ENCODE measurements at places on chromosomes 2 and 18.

GRCh38 chr2:65453916-65454315 is 21.5 kb upstream of the SPRED2 start:
- no peak for DNase-seq

DNA sequence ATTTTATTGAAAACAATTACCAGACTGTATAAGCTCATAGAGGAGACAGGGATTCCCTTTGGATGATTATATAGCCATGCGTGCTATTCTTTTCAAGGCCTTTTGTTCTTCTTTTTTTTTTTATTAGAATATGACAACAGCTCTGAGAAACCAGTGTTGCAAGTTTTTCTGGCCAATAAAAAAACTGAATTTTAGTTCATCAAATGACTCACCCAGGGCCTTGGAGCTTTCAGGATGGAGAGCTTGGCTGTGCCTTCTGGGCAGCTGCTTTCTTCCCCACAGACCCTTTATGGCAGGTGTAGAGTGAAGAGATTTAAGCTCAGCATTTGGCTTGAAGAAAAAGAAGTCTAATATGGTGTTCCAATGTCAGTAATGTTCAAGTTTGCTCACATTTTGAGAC is 497.9 kb upstream of the FANCL start:
- peak; percentile 41 for DNase-seq

DNA sequence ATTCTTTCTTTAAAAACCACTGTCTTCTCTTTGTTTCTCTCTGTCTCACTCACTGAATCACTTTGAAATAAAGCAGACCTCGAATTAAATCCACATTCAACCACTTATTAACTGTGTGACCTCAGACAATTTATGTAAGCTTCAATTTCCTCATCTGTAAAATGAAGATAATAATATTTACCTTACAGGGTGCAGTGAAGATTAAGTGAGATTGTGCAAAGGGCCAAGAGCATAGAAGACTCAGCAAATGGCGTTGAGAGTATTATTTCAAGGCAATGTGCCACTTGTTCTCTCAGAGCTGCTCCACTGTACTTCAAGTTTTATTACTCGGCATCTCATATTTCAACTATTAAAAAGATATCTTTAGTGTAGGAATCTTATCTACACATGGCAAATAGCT is 454.2 kb upstream of the HNRNPA3 start:
- DNase-seq, result no peak

- no peak for DNase-seq
Measured at GRCh38 chr2:64311191-64311910, 142.6 kb upstream of the LGALSL start.

DNA sequence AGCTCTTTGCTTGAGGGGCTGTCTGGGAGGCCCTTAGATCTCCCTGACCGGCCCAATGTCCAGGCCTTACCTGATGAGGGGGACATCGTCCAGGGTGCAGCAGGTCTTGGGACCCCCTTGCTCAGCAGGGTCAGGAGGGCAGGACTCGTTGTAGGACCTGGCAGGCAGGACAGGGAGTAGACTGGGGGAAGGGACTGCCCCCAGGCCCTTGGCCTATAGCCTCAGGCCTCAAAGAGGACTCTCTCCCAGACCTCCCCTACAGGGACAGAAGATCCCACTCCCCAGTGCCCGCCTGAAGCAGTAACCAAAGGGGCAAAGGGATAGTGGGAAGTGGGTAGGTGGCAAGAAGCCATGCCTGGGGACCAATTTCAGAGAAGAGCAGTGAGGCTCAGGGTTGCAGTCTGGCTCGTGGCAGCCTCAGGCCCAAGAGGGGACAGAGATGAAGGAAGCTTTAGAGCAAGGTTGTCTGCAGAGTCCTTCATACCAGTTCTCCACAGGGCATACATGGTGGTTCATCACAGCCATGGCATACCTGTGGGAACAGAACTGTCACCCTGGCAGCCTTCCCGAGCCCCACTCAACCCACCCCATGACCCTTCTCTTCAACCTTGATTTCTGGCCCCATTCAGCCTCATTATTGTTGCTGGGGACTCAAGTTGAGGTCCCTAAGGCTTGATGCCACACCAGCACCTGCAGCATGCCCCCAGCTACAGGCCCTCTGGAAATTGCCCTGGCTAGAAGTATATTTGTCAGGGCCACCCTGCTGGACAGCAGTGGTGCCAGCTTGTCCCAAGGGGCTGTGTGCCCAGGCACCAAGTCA is 1.3 kb downstream of the TMEM150A start:
- no peak for DNase-seq

GRCh38 chr2:191249156-191249813 is 4.1 kb downstream of the MYO1B start:
- DNase-seq, result no peak

DNA sequence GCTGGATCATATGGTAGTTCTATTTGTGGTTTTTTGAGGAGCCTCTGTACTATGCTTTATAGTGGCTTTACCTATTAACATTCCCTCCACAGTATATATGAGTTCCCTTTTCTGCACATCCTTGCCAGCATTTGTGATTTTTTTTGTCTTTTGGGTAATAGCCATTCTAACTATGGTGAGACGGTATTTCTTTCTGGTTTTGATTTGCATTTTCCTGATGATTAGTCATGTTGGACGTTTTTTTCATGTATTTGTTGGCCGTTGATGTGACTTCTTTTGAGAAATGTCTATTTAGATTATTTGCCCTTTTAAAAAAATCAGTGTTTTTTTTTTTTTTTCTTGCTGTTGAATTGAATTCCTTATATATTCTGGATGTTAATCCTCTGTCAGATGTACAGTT is 31.1 kb downstream of the ACTR3 start:
- no peak for DNase-seq

DNA sequence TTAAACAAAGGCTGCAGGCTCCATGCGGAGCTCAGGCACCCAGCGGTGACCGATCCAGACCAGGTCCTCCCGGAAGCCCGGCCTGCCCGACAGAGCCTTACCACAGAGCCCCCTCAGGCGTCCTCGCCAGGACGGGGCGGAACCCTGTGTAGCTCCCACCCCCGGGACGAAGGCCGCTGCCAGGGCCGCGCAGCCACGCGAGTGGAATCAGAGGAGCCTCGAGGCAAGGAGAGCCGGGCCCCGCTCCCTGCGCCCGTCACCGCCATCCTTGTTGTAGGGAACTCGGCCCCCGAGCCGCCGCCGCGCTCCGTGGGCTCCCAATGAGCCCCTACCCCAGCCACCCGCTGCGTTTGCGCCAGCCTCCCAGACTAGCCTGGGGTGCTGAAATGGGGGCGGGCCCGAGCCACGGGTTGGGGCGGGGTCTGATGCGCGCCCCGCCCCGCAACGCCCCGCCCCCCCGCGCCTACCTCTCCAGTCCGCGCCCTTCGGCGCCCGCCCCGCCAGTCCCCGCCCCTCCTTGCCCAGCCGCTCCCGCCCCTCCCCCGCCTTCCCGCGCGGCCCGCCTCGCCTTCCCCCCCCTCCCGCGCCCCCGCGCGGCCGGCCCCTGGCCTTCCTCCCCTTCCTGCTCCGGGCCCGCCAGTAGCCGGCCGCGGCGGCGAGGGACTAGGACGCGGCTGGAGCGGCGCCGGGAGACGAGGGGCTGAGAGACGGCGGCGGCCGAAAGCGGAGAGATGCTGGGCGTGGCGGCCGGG is at the start of gene LIMS1:
LIMS1 (plus strand) TSS at position 639 of the 752 bp plus-strand sequence; CDS start at position 732, 93 bp downstream.
- DNase-seq, result peak; percentile 94

DNA sequence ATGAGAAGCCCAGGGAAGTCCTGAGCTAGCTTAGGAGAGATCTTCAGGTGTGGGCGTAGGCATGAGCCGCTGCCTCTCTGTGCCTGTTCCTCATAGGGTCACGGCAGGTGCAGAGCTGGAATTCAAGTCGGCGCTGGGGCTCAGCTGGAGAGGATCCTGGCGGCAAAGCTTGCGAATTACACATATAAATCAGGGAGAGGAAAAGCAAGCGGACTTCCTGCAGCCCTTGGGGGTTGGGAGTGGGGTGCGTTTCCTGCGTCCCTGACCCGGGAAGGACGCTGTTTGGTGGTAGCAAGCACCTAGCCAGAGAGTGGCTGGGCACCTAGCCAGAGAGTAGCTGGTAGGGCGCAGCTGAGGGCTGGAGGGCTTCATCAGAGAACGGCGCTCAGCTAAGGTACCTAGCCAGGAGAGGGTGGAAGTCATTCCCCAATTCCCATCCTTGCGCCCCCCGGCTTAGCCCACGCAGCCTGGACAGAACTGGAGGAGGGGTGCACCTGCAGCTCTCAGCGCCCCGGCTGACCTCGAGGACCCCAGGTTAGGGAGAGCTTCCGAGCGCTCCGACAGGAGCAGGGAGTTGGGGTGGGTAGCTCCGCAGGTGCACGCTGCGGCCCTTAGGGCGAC is 459 bp upstream of the EFR3B start:
- peak; percentile 52 for DNase-seq

DNA sequence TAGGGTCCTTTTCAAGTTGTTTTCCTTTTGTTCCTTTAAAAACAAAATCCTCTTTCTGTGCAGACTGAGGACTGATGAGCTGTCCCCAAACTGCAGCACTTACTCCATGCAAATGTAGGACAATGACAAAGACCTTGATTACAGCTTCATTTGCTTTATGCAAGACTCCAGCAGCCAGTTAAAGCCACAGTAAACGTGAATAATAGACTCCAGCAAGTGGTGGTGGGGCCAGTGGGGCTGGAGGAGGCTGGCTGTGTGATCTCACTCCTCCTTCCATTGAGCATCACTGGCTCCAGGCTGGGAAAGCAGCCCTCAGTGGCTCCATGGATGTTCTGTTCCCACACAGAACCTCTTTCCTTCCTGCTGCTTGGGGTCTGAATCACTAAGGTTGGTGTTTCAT is 306.0 kb upstream of the CELF4 start:
- no peak for DNase-seq

DNA sequence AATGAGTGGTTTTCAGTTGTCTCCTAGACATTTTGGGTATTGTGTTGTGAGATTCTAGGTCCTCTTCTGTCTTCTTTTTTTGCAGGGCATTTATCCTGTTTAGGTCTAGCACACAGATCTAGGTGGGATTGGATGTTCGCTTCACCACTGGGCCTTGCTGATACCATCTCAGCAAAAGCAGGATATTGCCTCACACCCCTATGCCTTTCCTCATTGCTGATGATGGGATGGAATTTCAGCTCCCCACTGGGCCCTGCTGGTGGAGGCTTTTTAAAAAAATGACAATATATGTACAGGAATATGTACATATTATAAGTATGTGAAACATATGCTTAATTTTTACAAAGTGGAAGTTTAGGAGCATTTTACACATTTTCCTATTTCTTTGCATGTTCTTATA is 5.4 kb upstream of the TOGARAM2 start:
- DNase-seq, result peak; percentile 38

GRCh38 chr2:206442833-206443734 is at the start of gene ADAM23:
Gene ADAM23, plus strand, starts transcription at chr2:206443532. Its CDS starts 335 bp downstream, at chr2:206443867.
- peak; percentile 34 for DNase-seq

DNA sequence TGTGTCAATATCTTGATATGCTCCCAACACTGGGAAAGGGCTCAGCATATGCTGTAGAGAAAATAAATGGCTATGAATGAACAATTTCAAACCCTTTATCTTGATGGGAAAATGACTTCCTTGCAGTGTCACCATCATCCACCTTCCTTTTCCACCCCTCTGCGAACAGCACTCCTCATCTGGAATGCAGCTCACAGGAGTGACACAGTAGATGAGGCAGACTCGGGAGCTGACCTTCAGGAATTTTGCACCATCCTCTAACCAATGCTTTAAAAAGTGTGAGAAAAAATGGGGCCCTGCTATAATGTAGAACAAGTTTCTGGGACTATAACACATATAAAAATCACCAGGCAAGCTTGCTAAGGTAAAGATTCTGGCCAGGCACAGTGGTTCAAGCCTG is 41.3 kb upstream of the YPEL5 start:
- DNase-seq, result no peak

DNA sequence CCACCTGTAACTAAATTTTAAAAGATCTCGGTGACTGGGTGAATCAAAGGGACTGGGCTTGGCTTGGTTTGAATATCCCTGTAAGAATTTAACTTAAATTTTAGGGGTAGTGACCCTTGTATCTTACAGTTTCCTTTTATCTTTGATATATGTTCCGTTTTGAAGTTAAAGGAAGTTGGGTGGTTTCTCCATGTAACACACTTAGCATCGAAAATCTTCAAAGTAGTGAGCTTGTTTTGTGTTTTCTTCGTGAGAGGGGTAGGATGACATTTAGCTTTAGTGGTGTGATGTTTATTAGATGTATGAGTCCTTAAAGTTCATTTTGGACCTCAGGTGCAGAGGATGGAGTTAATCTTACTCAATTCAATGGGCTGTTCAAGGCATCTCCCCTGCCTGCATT is 1.6 kb downstream of the WDR7 start:
- peak; percentile 47 for DNase-seq

DNA sequence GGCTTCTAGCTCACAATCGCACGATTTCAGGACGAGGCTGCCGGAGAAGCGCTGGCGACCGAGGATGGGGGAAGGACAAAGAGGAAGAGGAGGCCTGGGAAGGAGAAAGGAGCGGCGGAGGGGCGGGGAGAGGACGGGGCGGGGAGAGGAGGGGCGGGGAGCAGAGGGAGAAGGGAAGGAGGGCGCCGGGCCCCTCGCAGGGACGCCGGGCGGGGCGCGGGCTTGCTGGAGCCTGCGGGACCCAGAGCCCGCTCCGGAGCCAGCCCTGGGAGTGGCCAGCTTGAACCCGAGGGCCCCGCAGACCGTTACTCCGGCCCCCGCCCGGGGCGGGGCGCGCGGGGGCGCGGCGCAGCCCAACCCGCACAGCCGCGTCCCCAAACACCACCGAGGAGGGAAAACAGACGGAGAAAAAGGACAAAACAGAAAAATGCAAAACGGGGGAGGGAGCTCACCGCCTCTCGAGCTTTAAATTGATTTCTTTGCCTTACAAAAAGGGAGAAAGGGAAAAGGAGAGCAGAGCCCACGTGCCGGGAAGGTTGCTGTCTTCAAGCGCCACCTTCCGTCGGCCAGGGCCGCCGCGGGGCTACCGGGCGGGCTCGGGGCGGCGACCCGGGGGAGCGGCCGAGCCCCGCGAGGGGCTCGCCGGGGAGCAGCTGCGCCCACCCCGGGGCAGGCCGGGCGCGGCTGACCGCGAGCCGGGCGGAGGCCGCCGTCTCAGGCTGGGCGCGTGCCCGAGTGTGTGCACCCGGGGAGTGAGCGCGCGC is 781 bp upstream of the SOX11 start:
- DNase-seq, result peak; percentile 16

- peak; percentile 59 for DNase-seq
Measured at GRCh38 chr2:165471349-165471950, 2.0 kb downstream of the CSRNP3 start.

- DNase-seq, result no peak
Measured at GRCh38 chr2:57434441-57434840, 612.2 kb upstream of the VRK2 start.

DNA sequence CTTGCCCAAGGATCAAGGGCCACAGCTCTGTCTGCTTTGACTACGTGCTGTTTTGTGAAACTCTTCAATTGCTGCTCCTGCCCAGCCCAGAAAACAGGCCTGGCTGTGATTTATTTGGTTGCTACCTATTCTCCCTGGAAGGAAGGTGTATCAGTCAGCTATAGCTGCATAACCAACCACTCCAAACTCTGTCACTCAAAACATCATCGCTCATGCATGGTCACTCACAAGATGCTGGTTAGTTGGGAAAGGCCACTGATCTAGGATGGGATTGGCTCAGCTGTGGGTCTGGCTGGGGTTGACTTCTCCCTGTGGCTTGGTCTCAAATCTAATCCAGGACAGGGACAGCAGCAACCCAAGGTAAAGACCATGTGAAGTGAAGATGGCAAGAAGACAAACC is 14.6 kb downstream of the TEX51 start:
- no peak for DNase-seq

GRCh38 chr2:230267556-230267955 is 42.0 kb downstream of the SP140 start:
- no peak for DNase-seq

Data from hematopoietic multipotent progenitor cell treated with erythropoietin and hydrocortisone succinate and interleukin-3 and kit ligand, for 4 days (in vitro differentiated cells).